ENCODE measurements at places on chromosomes 7 and 10.

GRCh38 chr10:124245191-124245590 lies 151.8 kb upstream of the CHST15 start:
- DNase-seq, result no peak

DNA sequence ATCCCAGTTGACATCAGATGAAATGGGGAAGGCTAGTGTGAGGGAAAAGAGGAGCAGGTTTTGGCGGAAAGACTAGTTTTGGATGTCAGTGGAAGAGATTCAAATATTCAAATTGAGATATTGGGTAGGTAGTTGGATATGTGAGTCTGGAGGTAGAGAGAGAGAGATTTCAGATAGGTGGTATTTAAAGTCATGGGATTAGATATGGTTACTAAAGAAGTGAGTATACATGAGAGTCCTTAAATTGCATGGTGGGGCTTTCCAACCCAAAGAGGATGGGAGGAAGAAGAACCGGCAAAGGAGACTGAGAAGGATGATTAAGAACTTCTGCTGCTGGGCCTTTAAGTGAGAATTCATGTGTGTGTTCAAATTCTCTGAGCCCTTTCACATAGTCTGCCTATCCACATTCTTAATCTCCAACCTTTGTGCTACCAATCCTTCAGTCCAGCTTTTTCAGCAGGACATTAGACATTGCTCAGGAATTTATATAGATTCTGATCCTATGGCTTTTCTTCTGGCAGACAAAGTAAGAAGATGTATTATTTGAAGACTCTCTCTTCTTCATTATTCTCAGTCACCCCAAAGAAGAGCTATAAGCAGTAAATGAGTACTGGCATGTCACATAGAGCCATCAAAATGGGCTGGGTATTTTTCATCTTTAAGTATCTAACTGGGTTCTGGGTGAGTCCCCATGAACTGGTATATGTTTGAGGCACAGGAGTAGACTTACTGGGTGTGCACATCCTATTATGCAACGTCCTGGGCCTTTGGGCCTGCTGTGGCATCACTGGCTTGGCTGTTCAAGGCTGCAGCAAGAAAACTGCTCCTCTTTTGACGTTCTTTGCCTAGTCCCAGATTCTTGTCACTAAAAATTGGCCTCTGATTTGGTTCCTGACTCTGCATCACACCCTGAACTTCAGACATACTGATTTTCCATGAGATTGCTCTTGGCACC lies 33.6 kb downstream of the ST7 start:
- DNase-seq, result no peak

GRCh38 chr7:70640266-70640833 lies 491.6 kb upstream of the GALNT17 start:
- DNase-seq, result no peak

- DNase-seq, result no peak
Measured at GRCh38 chr10:128221807-128222206, 95.6 kb upstream of the MKI67 start.

DNA sequence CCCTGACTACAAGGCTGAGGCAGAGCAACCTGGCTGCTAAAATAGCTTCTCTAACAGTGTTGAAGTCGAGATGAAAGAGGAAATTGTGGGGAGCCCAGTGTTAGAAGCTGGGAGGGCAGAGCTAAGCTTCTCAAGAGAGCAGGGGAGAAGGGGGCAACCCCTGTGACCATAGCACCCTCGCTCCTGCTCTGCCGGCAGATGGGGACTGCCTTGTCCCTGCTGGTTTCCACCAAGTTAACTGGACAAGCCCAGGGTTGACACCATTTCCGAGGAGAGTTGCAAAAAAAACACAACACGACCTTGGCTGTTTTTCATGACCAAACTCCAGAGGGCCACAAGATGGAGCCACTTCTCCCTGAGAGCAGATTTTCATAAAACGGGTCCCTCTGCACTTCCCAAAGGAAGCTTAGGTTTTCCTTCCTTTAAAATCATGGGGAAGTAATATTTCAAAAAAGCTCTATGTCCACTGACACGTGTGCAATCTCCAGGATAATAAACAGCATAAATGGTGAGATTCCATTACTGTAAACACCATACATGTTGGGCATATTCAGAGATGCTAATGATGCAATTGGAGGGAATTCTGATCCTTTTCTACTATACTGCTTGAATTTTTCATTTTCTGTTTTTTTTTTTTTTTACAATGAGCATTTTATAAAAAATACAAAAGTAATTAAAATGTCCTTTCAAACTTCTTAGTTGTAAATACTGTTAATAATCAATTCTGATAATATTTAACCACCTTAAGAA lies 140.4 kb downstream of the PIP4K2A start:
- no peak for DNase-seq

DNA sequence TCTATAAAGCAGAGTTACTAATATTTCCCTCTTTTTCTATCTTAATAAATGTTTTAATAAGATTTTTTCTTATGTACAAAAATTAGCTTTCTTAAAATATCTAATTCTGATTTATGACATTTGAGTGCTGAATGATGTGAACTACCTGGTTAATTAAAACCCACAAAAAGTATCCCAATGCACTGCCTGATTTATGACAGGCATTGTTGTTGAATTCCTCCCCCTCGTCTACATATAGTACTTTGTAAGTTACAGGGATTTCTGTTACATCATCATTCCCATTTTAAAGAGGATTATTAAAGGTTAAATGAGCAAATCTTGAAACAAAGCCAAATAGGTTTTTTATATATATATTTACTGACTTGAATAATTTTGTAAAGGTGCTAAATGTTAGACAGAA lies 91.1 kb downstream of the NRBF2 start:
- no peak for DNase-seq

Measured in MG63 (cell line).